ENCODE measurements at places on chromosomes 13 and 19.

- no peak for DNase-seq
Observed at GRCh38 chr13:80716610-80717081, 375.7 kb upstream of the SPRY2 start.

- DNase-seq: peak; percentile 2
Observed at GRCh38 chr19:36528921-36529518, 949 bp upstream of the ZNF260 start.

- no peak for DNase-seq
Observed at GRCh38 chr13:87827479-87827878, 156.3 kb downstream of the SLITRK5 start.

DNA sequence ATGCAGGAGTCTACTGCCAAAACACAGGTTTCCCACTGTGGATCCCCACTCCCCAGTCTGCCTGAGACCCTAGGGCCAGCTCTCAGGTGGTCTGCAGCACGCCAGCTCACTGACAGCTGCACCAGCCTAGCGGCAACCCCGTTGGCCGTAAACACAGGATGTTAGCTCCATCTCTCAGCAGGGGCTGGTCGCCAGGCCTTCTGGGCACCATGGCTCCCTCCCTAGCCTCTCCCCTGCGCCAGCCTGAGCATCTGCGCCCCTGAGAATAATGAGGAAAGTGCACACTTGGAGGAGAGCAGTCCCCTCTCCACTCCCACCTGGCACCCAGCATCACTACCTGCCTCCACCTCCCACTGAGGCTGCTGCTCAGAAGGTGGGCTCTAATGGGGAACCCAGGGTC is 20.8 kb upstream of the EPHX3 start:
- DNase-seq: no peak

DNA sequence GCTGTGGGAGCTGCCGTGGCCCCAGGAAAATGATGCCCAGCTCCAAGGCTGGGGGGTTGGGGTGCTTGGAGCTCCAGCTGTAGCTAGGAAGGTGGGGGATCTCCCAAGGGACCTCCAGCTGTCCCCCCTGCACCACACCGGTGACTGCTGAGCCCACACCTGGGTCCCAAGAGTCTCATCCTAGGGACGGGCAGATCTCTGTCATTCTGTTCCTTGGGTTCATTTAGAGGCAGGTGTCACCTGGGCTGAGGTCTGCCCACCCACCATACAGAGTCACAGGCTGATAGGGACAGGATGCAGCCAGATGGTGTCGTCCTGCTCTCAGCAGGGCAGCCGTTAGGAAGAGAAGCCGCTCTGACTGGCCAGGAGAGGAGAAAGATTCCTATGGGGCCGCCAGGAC is 5.3 kb downstream of the F2RL3 start:
- no peak for DNase-seq

- no peak for DNase-seq
Observed at GRCh38 chr13:45364876-45365557, 24.0 kb upstream of the TPT1 start.

DNA sequence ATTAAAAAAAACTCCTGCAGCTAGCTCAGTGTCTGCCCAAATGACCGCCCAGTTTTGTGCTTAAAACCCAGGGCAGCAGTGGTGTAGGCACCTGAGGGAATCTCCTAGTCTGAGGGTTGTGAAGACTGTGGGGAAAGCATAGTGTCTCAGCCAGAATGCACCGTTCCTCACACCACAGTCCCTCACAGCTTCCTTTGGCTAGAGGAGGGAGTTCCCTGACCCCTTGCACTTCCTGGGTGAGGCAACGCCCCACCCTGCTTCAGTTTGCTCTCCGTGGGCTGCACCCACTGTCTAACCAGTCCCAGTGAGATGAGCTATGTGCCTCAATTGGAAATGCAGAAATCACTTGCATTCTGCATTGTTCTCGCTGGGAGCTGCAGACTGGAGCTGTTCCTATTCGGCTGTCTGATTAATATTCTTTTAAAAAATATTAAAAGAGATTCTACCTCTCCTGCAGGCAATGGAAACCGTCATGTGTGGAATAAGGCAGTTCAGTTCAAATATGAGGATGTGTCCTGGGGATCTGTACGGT is 645.7 kb downstream of the FGF9 start:
- DNase-seq: no peak

- DNase-seq: no peak
Observed at GRCh38 chr13:77930430-77930829, 11.8 kb upstream of the EDNRB start.

DNA sequence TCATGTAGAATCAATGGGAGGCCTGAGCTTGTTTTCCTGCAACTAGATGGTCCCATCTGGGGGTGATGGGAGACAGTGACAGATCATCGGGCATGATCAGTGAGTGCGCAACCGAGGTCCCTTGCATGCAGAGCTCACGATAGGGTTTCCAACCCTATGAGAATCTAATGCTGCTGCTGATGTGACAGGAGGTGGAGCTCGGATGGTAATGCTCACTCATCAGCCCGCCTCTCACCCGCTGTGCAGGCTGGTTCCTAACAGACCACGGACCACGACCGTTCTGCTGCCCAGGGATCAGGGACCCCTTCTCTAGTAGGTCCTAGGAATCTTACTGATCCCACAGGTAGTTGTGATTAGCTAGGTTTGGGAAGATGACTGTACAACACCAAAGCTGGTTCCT is 23.5 kb upstream of the GARRE1 start:
- no peak for DNase-seq

DNA sequence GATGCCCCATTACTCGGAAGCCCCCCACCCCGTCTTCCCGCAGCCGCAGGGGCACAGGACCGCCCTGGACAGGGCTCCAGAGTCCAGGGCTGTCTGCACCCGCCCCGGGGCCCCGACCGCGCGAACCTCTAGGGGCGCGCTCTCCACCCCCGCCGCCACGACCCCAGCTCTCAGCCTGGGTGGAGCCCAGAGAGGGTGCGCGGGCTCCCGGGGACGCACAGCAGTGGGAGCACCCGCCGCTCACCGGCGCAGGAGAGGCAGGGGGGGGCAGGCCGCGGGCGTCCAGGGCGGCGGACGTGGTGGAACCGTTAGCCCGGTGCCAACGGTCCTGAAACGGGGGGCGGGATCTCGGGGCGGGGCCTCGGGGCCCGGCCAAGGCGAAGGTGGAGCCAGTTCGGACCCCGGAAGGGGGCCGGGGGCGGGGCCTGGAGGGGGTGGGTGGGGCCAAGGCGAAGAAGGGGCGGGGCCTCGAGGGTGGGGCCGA is at the start of gene ATP8B3:
Gene ATP8B3, minus strand, starts transcription at position 335 of the 484 bp plus-strand sequence. CDS start 540 bp downstream, outside the sequence.
- peak; percentile 62 for DNase-seq

GRCh38 chr13:24684600-24684998 is 4.4 kb downstream of the ATP12A start:
- DNase-seq: no peak

- DNase-seq: no peak
Observed at GRCh38 chr13:96898212-96898611, 96.1 kb downstream of the OXGR1 start.

DNA sequence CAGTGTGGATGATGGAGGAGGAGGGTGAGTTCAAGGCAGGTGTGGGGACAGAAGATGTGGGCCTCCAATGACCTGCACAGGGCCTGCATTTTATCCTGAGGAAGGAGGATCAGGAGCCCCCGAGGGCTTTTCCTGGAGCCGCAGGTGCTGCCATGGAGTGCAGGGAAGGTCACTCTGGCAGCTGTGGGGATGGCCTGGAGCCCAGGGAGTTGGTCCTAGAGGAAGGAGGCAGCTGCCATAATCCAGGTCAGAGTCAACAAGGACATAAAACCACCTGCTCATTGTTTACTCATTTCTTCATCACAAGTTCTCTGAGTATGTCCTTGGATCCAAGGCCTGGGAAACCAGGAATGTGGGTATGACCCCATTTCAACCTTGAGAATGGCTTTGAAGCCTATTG is 87.2 kb downstream of the SCGB2B2 start:
- DNase-seq: no peak

- no peak for DNase-seq
Observed at GRCh38 chr13:98254513-98254912, 77.4 kb upstream of the RNF113B start.

DNA sequence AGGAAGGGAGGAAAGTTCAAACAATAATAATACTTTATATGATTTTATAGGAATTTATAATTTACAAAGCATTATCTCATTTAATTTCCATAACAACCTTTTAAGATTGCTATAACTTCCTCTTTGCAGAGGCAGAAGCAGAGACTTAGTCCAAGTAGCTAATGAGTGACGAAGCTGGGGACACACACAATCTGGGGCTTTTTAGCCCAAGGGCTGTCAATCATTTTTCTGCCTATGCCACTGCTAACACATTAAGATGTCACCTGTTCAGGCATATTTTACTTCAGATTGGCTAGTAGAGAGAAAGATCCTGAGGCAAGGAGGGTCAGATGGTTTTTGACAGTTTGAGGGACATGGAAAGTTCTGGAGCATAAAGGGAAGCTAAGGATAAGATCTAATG is 12.6 kb downstream of the SCEL start:
- DNase-seq: no peak

GRCh38 chr13:83449668-83450395 is 432.4 kb downstream of the SLITRK1 start:
- DNase-seq: no peak

DNA sequence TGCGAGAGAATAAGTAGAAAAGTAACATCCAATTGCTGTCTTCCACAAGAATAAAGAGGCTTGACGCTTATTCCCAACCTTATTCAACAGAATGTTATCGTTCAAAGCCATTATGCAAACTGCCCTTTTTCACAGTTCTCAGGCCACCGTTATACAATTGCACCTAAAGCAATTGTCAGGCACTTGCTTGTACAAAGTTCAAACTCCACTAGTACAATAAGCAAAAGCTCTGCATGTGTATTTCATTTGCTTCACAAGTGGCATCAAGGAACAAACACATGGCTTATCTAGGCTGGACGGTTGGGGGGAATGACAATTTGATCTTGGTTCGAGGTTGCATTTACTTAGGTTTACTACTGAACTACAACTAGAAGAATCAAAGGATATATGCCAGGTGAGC is 815.6 kb downstream of the EFNB2 start:
- DNase-seq: no peak

DNA sequence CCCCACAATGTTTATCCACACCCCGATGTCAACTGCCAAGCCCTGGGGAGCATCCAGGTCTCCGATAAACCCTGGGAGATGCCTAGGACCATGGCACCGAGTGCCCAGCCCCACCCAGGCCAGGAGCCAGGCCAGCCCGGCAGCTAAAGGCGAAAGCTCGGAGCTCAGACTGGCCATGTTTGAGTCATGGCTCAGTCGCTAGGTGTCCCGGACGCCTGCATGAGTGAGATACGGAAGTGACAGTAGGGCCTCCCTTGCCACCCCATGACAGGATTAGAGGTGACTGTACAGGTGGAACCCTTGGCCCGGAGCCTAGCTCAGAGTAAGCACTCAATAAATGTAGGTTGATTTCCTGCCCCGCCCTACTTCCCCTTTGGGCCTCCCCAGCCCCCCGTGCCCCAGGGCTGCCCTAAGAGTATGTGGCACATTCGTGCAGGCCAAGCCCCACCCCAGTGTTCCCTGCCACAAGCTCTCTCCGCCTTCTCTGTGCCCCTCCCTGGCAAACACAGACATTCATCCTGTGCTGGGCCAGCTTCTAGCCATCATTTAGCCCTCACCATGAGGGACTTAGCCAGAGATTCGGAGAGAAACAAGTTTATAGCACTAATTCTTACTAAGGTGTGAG is 5.8 kb upstream of the TPM4 start:
- DNase-seq: peak; percentile 63

DNA sequence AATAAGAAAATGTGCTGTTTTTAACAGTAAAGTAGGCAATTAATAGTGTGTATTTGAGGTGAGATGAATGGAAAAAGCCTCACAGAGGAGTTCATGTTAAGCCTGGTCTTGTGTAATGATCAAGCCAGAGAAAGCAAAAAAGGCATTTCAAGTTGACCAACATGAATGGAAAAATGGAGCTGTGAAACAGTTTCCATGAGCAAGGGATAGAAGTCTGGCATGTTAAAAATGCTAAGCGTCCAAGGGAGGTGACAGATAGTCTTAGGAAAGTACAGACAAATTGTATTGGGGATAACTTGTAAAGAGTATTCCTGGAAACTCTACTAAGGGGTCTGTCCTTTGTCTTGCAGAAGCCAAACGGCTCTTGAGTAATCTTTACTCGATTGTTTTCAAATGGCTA is 506.8 kb upstream of the ATXN8OS start:
- DNase-seq: no peak

DNA sequence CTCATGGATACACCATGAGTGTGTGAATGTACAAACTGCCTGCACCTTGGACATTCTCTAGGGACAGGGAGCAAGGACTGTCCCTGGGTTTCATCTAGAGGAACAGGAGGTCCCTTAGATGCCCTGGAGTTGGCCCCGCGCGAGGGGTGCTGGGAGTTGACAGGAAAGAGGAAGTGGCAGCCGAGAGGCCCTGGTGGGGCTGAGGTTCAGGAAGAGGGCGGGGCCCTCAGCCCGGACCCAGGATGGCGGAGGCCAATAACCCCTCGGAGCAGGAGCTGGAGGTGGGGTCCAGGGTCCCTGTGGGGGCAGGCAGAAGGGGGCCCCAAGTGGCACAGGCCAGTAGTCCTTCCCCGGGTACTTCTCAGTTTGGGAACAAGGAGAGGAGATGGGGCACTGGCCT is 6.9 kb downstream of the PKN1 start:
- peak; percentile 47 for DNase-seq

- no peak for DNase-seq
Observed at GRCh38 chr19:39449116-39449797, 3.9 kb downstream of the SUPT5H start.

DNA sequence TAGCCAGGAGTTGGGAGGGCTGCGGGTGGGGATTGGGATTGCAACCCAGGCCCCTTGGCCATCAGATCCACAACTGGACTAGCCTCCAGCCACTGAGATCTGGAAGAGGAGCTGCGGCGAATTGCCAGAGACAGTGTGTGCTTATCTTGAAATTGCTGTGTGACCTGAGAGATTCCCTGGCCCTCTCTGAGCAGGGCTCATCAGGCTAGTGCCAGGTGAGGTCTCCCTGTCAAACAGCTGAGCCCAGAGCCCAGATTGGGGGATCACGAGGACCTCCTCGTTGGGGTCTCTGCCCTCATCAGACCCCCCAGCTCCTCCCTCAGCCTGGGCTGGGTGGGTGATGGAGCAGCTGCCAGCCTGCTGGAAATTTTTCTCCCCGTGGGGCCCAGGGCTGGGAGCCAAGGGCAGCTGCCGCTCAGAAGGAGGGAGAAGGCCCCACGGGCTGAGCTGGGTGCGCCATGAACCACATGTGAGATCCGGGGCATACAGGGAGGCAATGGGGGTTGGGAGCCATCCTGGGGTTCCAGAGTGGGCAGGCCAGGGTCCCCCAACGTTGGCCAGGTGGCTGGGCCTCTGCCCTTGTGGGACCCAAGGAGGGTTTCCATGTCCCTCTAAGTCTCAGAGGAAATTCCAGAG is 7.2 kb downstream of the FUT5 start:
- no peak for DNase-seq

Data from T-helper 2 cell (primary cell).